ENCODE measurements at places on chromosomes 5 and 9. TPM values are rescaled to one million over a fixed set of nuclear protein-coding genes. Genes with fewer than 3 reads are reported as not detected.

IDNK gene
- total RNA-seq, result 2.3 TPM

GRCh38 chr9:137672907-137673791 lies 54.3 kb downstream of the EHMT1 start:
- no peaks in the 10 kb centered on the region for H3K36me3 ChIP-seq
- H3K4me1 ChIP-seq, result peaks cover 48% of the 10 kb centered on the region
- H3K4me3 ChIP-seq, result no peak overlapping the region
- no peak overlapping the region for H3K27ac ChIP-seq
- H3K27me3 ChIP-seq, result no peaks in the 10 kb centered on the region
- peak; percentile 74 for DNase-seq

IFNB1 gene
- total RNA-seq, result not detected

S100Z gene
- not detected for total RNA-seq

NRG2 gene
- 5.6 TPM for total RNA-seq

GRCh38 chr5:122941737-122942136 lies 94.8 kb downstream of the PPIC start:
- no peaks in the 10 kb centered on the region for H3K27me3 ChIP-seq
- no peak for DNase-seq
- H3K4me3 ChIP-seq, result no peak overlapping the region
- no peak overlapping the region for H3K27ac ChIP-seq
- H3K4me1 ChIP-seq, result no peaks in the 10 kb centered on the region

DNA sequence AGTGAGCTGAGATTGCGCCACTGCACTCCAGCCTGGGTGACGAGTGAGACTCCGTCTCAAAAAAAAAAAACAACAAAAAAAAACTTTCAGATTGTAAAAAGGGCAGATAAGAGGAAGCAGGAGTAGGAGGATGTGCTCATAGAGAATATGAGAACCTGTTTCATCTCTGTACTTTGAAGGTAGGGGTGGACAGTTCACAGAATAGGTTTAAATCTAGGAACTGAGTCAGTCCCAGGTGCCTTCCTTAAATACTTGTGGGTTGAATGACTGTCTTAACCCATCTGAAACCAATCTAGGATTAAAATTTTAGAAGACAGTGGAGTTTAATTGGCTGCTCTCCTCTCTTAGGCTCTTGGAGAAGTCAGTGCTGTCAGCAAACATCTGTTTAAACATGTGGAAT lies 12.4 kb downstream of the POLK start:
- H3K4me1 ChIP-seq, result peaks cover 1% of the 10 kb centered on the region
- no peak for DNase-seq
- H3K4me3 ChIP-seq, result no peak overlapping the region

DNA sequence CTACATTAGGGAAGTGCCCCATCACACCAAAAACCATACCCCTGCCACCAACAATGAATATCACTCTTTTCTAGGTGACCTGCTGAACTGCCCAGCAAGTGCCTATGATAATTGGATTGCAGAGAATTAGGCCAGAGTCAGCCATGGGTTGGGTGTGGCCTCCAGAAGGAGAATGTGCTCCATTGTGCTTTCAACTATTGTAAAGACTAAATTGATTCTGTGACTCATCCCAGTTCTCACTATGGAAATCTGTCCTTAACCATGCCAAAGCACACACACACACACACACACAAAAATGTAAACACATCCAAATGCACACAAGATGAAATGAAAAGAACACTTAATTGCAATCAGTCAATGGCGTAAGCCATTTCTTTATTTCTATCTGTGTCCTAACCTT lies 25.7 kb downstream of the DRD1 start:
- no peaks in the 10 kb centered on the region for H3K27me3 ChIP-seq
- H3K4me1 ChIP-seq, result no peaks in the 10 kb centered on the region
- H3K36me3 ChIP-seq, result no peaks in the 10 kb centered on the region
- H3K27ac ChIP-seq, result no peak overlapping the region
- no peak overlapping the region for H3K4me3 ChIP-seq

- peak; percentile 28 for DNase-seq
- no peak overlapping the region for H3K27ac ChIP-seq
- peaks cover 17% of the 10 kb centered on the region for H3K4me1 ChIP-seq
Observed at GRCh38 chr5:115431116-115431515, 113.5 kb downstream of the FEM1C start.

DNA sequence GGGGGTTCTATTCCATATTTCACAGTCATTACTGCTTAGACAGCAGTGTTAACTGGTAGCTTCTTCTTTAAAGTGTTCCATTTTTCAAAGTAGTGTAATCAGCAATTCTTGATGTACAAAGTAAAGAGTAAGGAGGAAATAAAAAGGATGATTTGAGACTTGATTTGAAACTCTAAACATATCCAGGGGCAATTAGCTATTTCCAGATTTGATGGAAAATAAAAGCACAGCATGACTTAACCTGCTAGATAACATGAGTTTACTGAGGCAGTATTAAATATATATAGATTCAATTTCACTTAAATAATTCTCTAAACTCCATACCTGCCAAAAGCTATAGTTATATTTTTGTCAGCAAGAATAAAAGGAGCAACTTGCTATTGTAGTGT lies 29.8 kb downstream of the NR2F1 start:
- no peaks in the 10 kb centered on the region for H3K36me3 ChIP-seq
- no peak for DNase-seq
- peaks cover 7% of the 10 kb centered on the region for H3K4me1 ChIP-seq
- H3K4me3 ChIP-seq, result no peak overlapping the region
- no peak overlapping the region for H3K27ac ChIP-seq

DNA sequence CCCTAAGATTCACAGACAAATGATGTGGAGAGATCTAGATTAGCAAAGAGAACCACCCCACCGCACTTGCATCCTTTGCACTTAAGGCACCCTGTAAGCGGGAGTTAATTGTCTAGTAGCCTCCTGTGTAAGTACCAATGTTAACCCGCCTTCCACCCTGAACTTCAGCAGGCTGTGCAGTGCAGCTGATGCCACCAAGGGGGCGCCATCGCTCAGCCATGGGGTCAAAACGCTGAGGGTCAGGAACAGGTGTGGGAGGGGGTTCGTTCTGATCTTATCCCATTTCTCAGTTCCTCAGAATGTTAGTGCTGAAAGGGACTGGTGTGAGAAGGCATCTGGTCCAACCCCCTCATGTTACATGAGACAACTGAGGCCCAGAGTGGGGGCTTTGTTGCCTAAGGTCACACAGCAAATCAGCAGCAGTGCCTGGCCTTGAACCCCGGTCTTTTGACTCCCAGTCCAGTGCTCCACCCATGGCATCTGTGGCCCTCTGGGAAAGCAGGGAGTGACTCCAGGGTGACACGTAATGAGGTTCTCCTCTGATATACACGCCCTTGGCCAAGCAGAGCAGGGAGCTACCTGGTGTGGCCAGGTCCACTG lies 57.3 kb downstream of the CYFIP2 start:
- no peak overlapping the region for H3K27ac ChIP-seq
- no peaks in the 10 kb centered on the region for H3K4me1 ChIP-seq
- H3K36me3 ChIP-seq, result no peaks in the 10 kb centered on the region

DNA sequence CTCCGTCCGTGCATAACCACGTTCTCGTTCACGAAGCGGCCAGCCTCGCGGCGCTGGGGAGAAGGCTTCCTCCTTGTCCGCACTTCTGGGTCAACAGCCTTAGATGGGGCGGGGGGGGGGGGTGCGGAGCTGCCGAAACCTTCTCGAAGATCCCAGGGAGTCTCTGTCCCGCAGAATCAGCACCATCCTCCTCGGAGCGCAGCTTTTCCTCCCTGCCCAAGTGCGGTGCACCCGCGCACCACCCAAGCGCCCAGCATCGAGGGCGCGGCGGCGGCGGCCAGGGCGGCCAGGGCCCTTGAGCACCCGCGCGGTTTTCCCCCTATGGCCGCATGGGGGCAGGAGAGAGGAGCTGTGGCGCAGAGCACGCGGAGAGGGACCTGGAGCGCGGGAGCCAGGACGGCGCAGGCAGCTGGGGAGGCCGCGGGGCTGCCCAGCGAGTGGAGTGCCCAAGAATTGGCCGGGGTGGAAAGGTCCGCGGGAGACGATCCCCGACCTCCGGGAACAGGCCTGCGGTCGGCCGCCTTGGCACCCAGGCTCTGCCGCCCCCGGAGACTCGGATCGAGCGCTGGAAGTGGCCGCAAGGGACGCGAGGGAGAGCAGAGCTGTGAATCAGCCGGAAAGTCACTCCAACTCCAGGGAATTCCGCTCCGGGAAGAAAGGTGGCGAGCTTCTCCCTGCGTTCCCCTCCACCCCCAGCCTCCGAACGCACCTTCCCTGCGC lies 43.1 kb downstream of the TMEM174 start:
- peak overlapping the region; percentile 73 for H3K27ac ChIP-seq
- no peak overlapping the region for H3K4me3 ChIP-seq
- peak; percentile 88 for DNase-seq
- H3K36me3 ChIP-seq, result no peaks in the 10 kb centered on the region
- no peaks in the 10 kb centered on the region for H3K27me3 ChIP-seq

FBP2 gene
- total RNA-seq, result 3.1 TPM

GRCh38 chr9:98080780-98081179 lies 24.2 kb downstream of the NANS start:
- H3K27ac ChIP-seq, result no peak overlapping the region
- no peak for DNase-seq
- no peaks in the 10 kb centered on the region for H3K4me1 ChIP-seq
- no peaks in the 10 kb centered on the region for H3K27me3 ChIP-seq

F2RL2 gene
- total RNA-seq, result not detected

- no peaks in the 10 kb centered on the region for H3K4me1 ChIP-seq
- H3K36me3 ChIP-seq, result no peaks in the 10 kb centered on the region
- no peak overlapping the region for H3K4me3 ChIP-seq
- no peak overlapping the region for H3K27ac ChIP-seq
- no peaks in the 10 kb centered on the region for H3K27me3 ChIP-seq
- peak; percentile 50 for DNase-seq
Observed at GRCh38 chr5:104178829-104179456, 616.4 kb upstream of the NUDT12 start.

DNA sequence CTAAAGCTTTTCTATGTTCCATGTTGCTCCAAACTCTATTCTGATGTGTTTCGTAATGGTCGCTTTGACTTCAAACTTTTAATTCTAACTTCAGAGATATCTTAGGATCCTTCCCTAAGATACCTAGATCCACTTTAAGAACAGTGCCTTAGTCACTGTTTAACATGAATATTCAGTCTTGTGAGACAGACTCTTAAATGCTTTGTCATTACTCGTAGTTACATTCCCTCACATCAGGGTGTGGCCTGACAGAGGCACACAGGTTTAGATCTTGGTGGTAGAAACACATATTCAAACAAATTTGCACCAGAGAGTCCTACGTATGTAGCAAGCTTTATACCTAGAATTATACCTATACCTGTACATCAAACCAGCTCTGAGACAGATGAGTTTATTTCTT lies 687.0 kb upstream of the C9orf72 start:
- no peak for DNase-seq
- H3K27me3 ChIP-seq, result no peaks in the 10 kb centered on the region
- H3K36me3 ChIP-seq, result no peaks in the 10 kb centered on the region
- H3K4me3 ChIP-seq, result no peak overlapping the region
- no peak overlapping the region for H3K27ac ChIP-seq

TMEM215 gene
- total RNA-seq, result not detected

GRCh38 chr9:101635473-101635872 lies 40.7 kb upstream of the PPP3R2 start:
- no peak for DNase-seq
- H3K36me3 ChIP-seq, result no peaks in the 10 kb centered on the region
- H3K27ac ChIP-seq, result no peak overlapping the region
- peaks cover 22% of the 10 kb centered on the region for H3K4me1 ChIP-seq
- H3K4me3 ChIP-seq, result no peak overlapping the region

DNA sequence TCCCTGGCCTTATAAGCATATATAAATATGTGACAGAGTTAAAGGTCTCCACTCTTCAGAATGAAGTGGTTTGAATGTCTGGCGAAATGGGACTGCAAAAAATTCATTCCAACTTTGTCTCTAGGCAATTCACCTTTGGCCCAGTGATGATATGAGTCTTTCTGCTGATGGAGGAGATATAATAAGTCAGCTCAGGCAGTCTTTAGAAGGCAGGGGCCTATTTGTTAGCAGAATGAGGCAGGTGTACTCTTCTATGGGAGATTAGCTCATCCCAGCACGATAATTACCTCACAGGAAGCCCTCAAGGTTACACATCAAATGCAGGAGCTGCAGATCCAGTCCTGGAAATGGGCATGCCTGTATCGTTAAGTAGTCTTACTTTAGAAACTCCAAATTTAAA lies 300.5 kb downstream of the NR2F1-AS1 start:
- H3K27ac ChIP-seq, result no peak overlapping the region
- H3K4me3 ChIP-seq, result no peak overlapping the region
- no peaks in the 10 kb centered on the region for H3K27me3 ChIP-seq

OCLN gene
- 63.6 TPM for total RNA-seq

MPDZ gene
- 12.5 TPM for total RNA-seq

IL4 gene
- not detected for total RNA-seq

SLC9A3 gene
- 4.7 TPM for total RNA-seq

- H3K27ac ChIP-seq, result peak overlapping the region; percentile 19
- no peaks in the 10 kb centered on the region for H3K36me3 ChIP-seq
- no peaks in the 10 kb centered on the region for H3K27me3 ChIP-seq
- no peak for DNase-seq
- H3K4me1 ChIP-seq, result peaks cover 7% of the 10 kb centered on the region
Observed at GRCh38 chr5:73179730-73180129, 6.7 kb downstream of the TMEM174 start.

ECM2 gene
- total RNA-seq, result 8.2 TPM

CER1 gene
- 2.0 TPM for total RNA-seq

PALM2AKAP2 gene
- 0.99 TPM for total RNA-seq

FCN1 gene
- total RNA-seq, result not detected

DNA sequence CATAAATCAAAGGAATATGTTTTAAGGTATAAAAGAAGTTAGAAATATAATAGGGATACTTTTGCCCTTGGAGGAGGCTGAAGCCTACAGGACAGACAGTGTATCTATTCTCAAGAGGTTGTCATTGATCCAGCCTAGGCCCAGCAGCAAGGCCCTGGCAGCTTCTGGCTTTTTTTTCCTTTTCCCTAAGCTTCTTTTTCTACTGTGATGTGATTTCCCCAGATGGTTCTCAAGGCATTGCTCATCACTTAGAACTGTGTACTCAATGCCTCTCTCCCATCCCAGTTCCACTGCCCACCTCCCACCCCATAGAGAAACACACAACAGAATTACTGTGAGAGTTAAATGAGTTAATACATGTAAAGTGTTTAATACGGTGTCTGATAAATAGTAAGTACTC lies 88.6 kb downstream of the SLC44A1 start:
- H3K36me3 ChIP-seq, result no peaks in the 10 kb centered on the region
- H3K4me3 ChIP-seq, result no peak overlapping the region
- H3K27ac ChIP-seq, result no peak overlapping the region
- peaks cover 7% of the 10 kb centered on the region for H3K4me1 ChIP-seq
- no peaks in the 10 kb centered on the region for H3K27me3 ChIP-seq

Data from body of pancreas (tissue), 4 donors.